HS-27A (cell line): ENCODE measurements at places on chromosomes 5 and 9.

DNA sequence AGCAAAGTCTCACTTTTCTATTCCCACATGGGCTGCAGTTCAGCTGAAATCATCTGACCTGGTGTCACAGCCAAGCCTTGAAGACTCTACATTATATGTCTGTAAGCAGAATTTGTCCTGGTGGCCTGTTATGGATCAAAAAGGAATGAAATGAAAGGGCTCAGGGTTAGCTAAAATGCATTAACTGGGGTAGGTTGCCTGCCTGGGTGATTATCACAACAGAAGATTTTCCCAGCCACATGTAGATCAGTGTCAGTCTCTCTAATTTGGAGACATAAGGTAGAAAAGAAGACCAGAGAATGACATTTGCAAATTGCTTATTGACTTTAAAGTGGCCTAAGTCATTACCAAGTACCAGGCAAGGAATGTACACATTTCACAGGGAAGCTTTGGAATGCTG, 289.0 kb downstream of the CAAP1 start:
- DNase-seq: no peak

DNA sequence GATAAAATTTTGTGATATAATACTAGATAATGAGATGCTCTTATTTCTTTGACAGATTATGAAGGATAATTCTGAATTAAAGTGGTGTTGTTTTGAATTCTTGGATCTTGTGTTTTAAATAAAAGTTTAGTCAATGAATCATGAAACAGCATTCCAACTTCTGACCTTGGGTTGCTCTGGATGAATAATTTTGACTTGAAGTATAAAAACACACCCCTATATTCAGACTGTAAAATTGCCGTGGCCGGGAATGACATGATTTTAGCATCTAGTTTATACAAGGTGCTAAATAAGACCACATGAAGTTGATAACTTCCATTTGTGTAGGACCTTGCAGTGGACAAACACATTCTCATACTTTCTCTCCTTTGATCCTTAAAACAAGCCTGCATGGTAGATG, 67.2 kb upstream of the DAP start:
- DNase-seq: peak; percentile 48

- no peak for DNase-seq
Observed at GRCh38 chr5:33657804-33658440, 217.2 kb downstream of the TARS1 start.

DNA sequence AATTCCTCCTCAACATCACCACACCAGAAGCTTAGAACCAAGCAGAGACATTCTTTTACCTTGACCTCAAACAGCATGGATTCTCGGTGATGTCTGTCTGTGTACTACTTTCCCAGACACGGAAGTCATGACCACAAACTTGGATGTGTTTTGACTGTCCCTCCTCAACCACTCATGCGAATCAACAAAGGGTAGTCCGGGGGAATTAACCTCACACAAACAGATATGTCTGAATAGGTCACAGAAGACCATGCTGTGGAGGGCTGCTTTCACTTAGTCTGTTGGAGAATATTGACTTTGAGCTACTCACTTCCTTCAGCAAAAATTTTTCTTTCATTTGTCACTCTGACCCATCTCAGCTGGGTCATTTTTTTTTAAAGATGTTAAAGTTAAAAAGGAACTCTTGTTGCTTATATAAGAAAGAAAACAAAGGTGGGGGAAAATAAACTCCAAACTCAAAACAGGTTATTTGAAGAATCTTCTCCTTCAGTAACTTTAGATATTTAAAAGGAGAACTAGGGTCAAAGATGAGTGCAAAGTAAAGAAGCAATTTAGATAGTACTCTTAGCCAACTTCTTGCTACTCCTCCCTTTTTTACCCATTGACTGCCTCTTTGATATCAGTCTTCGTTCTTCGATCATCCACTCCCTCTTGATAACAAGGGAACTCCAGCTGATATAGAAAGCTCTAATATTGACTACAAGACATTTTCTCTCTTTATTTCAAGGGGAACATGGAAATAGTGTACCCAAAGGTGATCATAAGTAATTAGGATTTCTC, 343.4 kb upstream of the CDH6 start:
- DNase-seq: peak; percentile 65

GRCh38 chr5:76709762-76710161, 6.2 kb upstream of the F2R start:
- no peak for DNase-seq

GRCh38 chr9:14373336-14373666, 59.4 kb upstream of the NFIB start:
- DNase-seq: no peak

DNA sequence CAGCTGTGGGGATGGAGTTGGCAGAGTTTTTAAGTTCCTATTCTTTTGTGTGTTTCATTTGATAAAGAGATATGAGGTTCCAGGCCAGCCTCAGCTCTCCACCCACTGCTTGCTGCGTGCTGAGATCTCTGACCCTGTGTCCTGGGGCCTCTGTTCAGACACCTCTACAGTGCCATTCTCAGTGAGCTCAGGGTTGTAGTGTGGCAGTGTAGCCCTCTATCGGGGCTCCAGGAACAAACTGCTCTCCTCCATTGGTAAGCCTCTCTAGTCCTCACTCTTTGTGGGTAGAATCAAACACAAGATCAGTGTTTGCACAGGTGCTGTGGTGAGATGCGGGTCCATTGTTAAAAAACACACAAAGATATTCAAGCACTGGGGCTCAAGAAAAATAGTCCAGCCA, 386.6 kb upstream of the RPS23 start:
- DNase-seq: no peak

- DNase-seq: no peak
Observed at GRCh38 chr5:131979816-131980215, 31.6 kb downstream of the ACSL6 start.

- no peak for DNase-seq
Observed at GRCh38 chr5:131786900-131787692, 9.7 kb downstream of the FNIP1 start.

DNA sequence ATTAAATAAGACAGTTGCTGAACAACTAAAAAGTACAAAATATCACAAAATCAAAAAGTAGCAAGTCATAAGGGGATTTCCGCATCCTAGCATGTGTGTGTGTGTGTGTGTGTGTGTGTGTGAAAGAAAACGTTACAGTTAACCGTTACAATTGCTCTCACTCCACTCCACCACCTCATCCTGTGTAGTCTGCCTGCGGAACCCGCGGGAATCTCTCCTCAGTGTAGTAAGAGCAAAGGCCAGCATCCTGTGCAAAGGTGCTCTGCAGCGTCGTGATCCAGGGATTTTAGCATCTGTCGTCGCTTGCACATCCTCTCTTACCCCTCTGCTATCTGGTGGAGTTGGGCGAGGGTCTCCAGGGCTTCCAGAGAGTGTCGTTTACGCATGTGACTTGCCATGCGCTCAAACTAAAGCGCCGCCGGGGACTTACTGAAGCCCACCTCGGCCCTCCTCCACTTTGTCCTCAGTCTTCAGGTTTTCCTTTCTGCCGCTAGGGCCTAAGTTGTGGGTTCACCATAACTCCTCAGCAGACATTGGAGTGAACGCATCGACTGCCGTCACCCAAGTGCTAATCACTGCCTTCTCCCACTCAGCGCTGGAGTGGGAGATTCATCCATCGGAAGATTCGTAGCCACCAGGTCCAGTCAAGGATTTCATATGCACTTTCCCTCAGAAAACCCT, 3.9 kb downstream of the CDKN2B start:
- no peak for DNase-seq

- no peak for DNase-seq
Observed at GRCh38 chr5:40928886-40929448, 19.7 kb downstream of the C7 start.

- DNase-seq: peak; percentile 36
Observed at GRCh38 chr5:58114324-58114723, 345.6 kb downstream of the PLK2 start.

- DNase-seq: no peak
Observed at GRCh38 chr9:36319806-36320205, 61.6 kb upstream of the GNE start.

DNA sequence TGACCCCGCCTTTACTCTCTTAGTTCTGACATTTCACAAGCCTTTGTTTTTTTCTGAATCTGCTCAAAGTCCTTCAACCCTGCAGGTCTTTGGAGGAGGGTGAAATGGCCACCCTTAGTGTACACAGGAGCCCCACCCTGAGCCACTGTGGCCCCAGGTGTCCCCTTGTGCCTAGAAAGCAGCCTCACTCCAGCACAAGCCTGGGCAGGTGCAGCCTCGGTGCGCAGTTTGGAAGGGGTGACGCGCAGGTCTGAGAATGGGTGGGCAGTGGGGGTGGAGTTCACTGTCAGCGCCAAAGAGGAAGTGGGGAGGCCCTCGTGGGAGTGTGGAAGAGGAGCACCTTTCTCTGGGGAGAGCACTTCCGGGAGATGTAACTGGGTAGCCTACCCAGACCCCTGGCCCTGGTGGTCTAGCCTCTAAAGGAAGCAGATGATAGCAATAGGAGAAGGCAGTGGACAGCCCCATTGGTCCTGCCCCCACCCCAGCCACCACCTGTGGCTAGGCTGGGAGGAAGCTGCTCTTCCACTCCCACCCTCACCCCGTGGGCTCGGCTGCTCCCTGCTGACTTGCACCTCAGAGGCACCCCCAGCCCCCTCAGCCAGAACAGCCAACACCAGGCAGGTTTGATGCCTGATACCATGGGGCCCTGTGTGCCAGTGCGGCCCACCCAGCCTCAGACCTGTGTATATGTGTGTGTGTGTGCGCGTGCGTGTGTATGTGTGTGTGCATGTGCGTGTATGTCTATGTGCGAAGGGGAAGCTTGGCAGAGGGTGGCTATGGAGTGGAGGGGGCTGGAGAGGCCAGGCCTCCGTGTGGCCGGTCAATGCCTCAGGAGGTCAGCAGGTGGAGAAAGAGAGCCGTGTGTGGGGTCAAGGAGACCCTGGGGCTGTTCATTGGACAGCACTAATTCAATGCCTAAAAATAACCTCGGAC, 16.8 kb upstream of the DAB2IP start:
- no peak for DNase-seq
